ENCODE measurements at places on chromosomes 1 and 21.

DNA sequence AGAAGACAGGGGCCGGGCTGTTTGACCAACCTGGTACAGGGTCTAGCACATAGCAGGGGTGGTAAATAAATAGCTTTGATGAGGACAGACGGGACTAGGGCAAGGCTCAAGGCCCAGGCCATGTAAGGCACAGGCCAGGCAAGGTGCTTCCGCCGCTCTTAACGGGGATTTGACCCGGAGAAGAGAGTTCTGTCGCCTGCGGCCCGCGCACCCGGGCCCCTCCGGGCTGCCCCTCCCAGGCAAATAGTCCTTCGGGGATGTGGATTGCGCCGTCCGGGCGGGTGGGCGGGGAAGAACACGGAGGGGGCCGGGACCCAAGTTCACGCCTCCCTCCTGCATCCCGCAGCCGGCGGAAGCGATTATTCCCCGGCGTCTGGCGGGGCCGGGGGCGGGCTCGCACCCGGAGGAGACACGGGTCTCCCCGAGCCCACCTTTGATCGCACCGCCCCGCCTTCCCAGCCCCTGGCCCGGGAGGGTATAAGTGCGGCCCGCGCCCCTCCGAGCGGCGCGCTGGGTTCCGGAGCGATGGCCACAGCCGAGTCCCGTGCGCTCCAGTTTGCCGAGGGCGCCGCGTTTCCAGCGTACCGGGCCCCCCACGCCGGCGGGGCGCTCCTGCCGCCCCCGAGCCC lies at the start of gene MIXL1:
MIXL1 (plus strand) TSS at position 508 of the 629 bp plus-strand sequence; CDS start at position 526, 18 bp downstream.
- no peak for DNase-seq

- no peak for DNase-seq
These were observed 2.7 kb upstream of the CD5L start for GRCh38 chr1:157844089-157844830.

GRCh38 chr1:44497422-44498170 lies 92.5 kb downstream of the RNF220 start:
- DNase-seq = no peak

DNA sequence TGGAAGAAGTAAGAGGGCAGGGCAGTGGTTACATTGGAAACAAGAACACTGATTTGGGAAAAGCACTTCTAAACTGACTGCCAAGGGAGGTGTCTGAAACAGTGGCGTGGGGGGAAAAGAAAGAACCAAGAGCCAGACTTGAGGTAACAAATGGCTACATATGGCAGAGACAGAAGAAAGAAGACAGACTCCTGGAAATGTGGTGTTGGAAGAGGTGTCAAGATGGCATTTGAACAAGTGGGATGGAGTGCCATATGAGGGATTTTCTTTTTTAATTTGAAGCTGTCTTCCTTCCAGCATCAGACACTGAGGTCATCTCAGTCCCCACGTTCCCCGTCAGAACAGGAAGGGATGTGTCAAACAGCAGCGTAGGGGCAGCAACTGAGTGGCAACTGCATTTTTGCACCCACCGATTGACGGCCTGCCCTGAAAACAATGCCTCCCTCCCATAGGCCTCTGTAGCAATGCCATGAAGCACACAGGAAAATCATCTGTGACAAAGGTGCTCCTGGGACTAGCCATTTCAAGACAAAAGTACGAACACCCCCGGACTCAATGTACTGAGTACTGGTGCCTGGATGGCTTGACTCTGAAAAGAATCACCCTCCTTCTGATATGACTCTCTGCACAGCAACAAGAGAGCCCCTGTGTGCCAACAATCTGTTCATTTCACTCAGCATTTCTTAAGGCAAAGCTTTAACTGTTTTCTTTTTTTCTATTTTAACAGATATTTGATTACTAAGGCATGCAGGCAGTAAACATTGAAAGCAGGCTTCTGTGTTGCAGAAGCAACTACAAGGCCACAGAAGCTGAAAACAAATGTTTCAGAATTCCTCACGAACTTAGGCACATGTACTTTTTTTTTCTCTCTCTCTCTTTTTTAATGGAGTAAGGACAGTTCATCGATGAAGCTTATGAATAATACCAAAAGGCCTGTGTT lies 37.0 kb downstream of the LPAR3 start:
- no peak for DNase-seq

- no peak for DNase-seq
These were observed 1.2 kb downstream of the OR2T1 start for GRCh38 chr1:248404024-248404423.

GRCh38 chr21:42579456-42580075 lies 65.9 kb downstream of the SLC37A1 start:
- no peak for DNase-seq

DNA sequence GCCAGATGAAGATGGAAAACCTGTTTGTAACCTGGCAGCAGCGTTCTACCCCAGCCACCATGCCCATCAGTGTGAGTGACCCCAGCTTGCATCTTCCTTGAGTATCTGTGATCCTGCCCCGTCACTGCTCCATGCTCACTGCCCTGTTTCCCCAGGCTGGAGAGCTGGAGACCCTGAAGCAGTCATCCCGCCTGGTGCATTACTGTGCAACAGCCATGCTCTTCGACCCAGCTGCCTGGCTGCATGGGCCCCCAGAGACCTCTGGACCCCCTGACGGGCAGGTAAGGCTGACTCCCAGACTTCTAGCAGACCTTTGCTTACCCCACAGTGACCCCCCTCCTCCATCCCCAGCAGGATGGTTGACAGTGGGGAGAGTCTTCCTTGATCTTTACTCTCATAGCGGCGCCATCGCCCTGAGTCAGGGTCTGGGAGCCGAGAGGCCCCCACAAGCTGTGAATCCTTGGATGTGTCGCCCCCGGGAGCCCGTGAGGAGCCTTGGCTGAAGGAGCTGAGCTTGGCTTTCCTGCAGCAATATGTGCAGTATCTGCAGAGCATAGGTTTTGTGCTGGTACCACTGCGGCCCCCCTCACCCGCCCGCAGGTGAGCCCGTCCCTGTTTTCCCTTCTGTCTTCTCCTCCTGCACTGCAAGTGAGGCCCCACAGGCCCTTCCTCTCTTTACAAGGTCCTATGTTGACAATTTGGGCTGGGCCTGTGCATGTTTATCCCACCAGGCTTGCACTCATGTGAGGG lies 10.4 kb downstream of the HYI start:
- DNase-seq = no peak

- no peak for DNase-seq
These were observed 25.2 kb upstream of the MAP3K7CL start for GRCh38 chr21:29105218-29105617.

GRCh38 chr1:68051475-68051874 lies 1.0 kb upstream of the DIRAS3 start:
- DNase-seq = no peak

- no peak for DNase-seq
These were observed 19.9 kb downstream of the ADORA1 start for GRCh38 chr1:203147376-203147775.

- DNase-seq = no peak
These were observed 11.7 kb upstream of the CAPN9 start for GRCh38 chr1:230735447-230735846.

DNA sequence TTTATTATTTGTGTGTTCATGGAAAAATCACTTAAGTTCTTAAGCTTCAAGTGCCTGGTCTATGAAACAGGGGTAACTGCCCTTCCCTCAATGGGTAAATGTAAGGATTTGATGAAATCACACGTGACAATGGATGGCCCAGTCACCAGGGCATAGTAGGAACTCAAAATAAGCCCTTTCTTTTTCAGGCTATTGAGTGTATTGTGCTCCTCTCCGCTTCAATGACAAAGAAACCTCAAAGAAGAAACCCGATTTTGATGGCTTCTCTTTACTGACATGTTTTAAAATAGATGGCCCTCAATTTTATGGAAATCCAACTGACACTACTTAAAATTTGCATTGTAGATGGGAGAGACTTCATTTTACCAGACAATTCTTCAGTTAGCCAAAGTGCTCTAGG lies 543.5 kb downstream of the OMA1 start:
- no peak for DNase-seq

- DNase-seq = no peak
These were observed 11.2 kb downstream of the OR10K2 start for GRCh38 chr1:158414651-158415345.

DNA sequence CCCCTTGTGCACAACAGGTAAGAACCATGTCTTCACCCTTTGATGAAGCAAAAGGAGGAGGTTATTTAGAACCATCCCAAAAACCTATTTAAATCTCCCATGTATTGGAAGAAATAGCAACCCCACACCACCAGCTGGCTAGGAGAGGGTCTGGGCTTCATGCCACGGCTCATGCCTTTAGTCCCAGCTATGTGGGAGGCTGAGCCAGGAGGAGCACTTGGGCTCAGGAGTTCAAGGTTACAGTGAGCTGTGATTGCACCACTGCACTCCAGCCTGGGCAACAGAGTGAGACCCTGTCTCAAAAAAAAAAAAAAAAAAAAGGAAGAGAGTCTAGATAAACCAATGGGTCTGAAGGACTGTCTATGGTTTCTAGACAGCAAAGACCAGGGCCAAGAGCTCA lies 197.9 kb upstream of the COA6 start:
- DNase-seq = no peak

DNA sequence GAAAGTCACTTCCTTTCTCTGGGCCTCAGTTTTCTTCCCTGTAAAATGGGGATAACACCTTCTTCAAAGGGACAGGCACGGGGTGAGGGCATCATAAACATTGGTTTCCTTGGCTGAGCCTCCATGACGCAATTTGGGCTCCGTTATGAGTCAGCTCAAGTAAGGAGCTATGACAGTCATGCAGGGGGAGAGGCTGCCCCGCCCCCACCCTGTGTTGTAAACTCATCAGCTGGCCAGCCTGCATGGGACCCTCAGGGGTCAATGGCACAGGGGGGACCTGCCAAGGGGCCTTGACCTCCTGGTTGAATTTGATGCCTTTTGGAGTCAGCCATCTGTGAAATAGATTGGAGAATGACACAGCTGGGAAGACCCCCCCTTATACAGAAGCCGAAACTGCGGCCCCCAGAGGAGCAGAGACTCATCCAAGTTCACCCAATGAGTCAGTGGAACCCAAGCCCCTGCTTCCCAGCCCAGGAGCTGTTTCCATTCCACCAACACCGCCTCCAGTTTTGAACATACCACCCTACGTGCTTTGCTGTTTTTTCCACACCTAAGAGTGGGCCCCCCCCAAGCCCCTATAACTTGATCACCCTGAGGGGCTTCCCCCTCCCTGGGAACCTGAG lies 36.8 kb upstream of the RUNX3 start:
- DNase-seq = no peak

DNA sequence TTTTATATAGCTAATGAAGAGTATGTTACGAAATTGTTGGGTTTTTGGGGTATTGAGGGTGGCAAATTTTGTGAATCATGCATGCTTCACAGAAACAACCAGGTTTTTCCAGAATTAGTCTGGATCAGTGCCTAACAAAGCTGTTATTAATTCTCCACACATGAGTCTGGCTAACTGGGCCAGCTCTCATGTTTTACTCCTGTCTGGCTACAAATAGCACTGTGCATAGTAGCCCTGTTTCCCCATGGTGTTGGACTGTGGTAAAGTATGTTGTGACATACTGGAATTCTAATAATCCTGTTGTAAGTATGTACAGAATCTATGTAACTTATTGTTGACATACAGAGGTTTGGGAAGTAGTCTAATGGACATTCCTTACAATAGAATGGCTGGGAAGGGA lies 35.8 kb downstream of the S100B start:
- DNase-seq = no peak

DNA sequence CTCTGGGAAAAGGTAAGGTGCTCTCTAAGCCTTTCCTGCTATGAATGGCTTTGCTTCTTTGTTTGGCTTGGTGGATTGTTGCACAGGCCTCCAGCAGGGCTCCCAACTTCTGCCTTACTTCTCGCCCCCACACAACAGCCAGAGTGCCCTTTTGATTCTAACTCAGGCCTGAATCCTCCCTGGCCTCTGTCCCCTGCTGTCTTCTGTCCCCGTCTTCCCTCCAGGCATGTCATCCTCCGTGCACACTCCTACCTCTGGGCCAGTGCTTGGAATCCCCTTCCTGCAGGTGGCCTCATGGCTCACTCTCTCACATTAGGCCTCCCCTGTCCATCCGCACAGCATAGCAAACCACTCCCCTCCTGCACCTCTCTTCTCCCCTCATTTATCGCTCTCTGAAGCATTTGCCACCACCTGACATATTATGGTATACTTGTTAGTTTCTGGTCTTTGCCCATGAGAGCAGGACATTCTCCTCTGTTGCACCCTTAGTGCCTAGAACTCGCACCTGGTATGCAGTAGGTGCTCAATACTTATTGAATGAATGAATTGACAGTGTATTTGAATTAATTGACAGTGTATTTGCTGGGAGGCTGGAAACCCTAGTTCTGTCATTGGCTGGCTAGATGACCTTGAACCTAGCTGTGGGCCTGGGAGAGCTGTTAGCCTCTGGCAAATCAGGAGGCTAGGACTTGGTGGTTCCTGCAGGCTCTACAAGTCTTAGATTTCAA lies 2.9 kb downstream of the ZDHHC18 start:
- no peak for DNase-seq

DNA sequence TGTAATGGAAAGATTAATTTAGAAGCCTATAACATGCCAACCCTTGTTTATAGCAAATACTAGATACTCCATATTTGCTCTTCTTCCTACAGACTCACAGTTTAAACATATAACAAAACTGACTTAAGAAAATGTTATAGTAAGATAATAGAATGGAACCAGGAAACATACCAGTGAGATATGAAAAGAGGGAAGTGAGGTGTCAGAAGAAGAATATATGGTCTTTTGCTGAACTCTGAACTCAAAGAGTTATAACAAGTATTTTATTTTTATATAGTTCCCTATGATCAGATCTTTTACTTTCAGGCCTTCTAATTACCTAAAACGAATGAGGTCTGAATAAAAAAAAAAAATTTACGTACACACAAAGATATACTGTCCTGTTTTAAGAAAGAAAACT lies 20.9 kb downstream of the TMED5 start:
- DNase-seq = no peak

- no peak for DNase-seq
These were observed 54.1 kb downstream of the SIK1 start for GRCh38 chr21:43372663-43373361.

GRCh38 chr1:40923511-40924020 lies 55.9 kb upstream of the CTPS1 start:
- DNase-seq = no peak

GRCh38 chr1:36366091-36366661 lies 19.5 kb downstream of the STK40 start:
- DNase-seq = no peak

DNA sequence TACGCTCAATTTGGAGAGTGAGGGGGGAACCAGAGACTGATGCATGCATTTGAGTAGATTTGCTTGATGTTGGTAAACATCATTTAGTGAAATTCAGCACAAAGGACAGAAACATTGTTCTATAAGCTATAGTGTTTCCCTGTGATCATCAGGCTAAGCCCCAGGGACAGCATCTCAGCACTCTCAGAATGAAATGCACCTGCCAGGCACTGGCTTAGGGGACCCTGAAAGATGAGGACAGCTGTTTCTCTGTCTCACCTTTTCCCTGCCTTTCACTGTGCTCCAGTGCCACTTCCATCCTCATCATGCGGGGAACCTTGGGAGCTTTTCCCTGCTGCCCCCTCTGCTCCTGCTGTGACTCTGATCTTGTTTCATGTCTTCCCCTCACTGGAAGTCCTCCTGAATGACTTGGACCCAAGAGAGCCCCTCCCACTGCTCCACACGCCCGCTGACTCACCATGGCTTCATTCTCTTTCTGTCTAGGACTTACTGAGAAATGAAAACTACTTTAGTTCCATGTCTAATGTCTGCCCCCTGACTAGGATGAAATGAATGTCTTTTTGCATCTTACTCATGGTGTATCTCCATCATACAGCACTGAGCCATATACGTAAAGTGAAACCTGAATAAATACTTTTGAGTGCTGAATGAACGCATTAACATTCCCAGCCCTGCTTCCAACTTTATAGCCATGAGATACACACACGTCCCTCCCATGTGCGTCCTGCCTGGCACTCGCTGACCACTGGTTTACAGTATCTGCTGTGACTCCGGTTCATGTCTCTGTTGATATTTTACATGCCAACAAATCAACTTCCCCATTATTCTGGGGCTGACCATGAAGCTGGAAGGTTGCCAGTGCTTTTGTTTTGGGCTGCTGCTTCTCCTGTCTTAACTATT lies 182.0 kb downstream of the PCP4 start:
- DNase-seq = no peak
